Stimulated activated CD4-positive, alpha-beta T cell treated with anti-CD3 and anti-CD28 coated beads, Interleukin-12 subunit alpha, Interleukin-12 subunit beta, amount 100 ng/mL, for 24 hours (primary cell): ENCODE measurements at places on chromosomes 5 and 9.
A peak's percentile ranks its signal among the peaks of the same experiment; 100 is the strongest.

DNA sequence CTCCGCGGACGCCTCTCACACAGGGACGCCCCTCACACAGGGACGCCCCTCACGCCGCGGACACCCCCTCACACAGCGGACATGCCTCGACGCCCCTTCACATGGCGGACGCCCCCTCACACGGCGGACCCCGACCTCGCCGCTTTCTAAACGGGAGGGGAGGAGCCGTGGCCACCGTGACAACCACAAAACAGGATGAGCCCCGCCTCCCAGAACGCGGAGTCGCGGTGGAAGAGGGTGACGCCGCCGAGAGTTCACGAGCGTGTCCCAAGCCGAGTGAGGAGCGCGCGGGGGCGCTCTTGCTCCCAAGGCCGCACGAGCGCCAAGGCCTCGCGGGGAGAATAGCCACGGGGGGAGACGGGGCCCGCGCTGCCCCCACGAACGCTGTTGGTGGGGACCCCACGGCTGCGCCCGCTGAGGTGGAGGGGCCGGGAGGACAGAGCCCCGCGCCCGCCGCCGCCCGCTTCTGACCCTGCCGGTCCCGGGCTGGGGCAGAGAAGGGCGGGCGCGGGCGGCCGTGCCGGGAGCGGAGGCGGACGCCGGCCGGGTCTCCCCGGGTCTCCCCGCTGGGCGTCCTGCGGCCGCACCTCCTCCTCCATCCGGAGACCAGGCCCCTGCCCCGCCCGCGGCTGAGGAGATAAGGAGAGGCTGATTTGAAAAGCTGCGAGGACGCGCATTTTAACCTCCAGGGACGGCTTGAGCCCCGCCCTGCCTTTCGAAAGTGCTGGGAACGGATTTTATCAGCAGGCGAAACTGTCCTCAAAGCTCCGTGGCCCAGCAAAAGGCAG, 3.9 kb upstream of the NKD2 start:
- DNase-seq: peak; percentile 36

- no peak for DNase-seq
Measured at GRCh38 chr5:54401515-54401914, 54.0 kb upstream of the HSPB3 start.

- no peak for DNase-seq
Measured at GRCh38 chr5:963310-963672, 45.3 kb upstream of the NKD2 start.

DNA sequence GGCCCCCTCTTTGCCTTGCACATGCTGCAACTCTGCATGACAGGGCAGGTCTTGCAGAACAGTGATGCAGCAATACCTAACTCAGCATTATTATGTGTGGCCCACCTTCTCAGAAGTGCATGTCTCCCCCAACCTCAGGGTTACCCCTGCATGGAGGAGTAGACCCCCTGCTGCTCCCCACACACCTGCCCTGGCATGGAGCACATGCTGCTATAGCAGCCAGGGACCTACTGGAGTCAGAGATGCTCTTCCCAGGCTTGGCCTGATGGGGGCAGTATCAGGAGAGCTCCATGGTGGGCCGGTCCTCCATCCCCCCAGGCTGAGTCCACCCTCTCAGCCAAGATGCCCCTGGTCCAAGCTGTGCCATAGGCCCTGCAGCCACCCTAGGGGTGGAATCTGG, 13.2 kb upstream of the BOD1 start:
- DNase-seq: no peak

DNA sequence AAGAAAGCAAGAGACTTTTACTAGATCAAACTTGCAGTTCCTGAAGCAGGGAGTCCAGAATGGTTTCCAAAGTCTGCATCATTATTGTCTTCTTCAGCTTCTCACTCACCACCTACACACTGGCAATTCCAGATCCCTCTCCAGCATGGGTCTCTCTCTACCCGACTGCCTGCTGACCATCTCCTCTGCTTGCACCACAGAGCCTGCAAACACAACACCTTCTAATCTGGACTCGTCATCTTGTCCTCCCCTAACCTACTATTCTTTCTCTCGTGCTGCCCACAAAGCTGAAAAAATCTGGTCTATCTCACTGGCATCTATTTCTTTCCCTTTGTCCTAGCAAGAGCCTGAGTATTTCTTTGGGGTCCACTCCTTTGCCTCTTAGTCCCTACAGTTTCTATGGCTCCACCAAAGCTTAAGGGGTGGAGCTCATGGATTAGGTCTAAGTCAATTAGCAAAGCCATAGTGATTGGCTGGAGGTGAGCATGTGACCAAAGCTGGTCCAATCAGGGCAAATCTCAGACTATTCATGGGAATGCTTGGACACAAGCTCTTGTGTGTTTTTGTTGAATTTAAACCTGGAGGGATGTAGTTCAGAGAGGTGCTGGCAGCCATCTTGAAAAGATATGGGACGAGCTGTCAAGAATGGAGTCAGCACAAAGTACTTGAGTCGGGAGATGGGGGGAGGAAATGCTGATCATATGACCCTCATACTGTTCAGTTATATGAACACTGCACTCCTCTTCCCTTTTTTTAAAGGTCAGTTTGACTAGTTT, 63.5 kb downstream of the GALNT12 start:
- DNase-seq: no peak

- no peak for DNase-seq
Measured at GRCh38 chr9:128886211-128886891, 4.4 kb downstream of the LRRC8A start.

DNA sequence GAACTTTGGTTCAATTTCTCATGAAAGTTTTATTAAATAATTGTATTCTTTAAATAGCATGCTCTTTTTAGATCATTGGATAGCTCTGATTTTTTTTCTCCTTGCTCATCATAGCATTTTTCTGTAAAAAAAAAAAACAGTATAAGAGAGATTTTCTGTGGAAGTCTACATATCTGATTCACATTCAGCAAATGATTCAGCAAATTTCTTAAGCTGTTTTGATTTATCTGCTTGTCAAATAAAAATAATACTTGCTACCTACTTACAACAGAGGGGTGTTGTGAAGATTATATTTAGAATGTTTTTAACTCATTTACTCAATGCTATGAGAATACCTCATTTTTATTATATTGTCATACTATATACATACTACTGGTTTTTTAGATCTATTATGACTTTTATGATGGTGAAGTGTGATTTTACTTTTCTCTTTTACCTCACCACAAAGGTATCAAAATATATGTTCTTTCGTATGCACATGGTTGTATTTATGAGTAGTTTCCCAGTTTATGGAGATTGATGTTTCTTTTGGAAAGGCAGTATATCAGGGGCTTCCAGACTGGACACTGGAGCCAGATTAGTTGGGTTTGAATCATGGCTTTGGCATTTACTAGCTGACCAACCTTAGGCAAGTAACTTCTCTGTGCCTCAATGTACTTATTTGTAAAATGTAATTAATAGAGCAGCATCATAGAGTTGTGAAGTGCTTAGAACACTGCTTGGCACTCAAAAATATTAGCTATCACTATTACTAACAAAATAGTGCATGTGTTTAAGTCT, 25.5 kb downstream of the TNPO1 start:
- no peak for DNase-seq
